Stimulated activated CD8-positive, alpha-beta memory T cell treated with anti-CD3 and anti-CD28 coated beads, Interleukin-15, amount 100 ng/mL, for 4 hours (primary cell): ENCODE measurements at places on chromosomes 4 and X.

- DNase-seq: no peak
These were observed 52.7 kb upstream of the ZCCHC13 start for GRCh38 chrX:74251006-74251930.

DNA sequence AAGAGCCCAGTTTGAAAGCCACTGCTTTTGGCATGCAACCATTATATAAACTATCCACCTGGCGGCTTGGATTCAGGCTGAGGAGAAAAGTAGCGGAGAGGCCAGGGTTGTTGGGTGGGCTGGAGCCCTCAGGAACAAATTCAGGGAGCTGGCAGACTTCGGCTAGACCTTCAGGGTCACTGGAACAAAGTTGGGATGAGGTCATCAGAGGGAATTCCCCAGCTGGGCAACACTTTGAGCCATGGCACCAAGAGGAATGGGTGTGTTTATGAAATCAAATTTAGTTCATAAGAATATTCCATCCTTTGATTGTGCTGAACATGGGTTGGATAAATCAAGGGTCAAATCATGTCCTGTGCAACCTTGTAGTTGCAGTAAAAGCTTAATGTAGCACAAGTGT is 22.0 kb downstream of the MTMR1 start:
- DNase-seq: no peak

GRCh38 chrX:103607364-103608305 is at the start of gene TCEAL3:
Gene TCEAL3, plus strand, starts transcription at chrX:103607963. Its CDS starts 1,102 bp downstream, at chrX:103609065.
- DNase-seq: no peak

GRCh38 chr4:35506161-35506560 is 738.2 kb downstream of the ARAP2 start:
- no peak for DNase-seq

GRCh38 chr4:26873391-26874026 is 12.9 kb downstream of the STIM2 start:
- DNase-seq: peak; percentile 26

DNA sequence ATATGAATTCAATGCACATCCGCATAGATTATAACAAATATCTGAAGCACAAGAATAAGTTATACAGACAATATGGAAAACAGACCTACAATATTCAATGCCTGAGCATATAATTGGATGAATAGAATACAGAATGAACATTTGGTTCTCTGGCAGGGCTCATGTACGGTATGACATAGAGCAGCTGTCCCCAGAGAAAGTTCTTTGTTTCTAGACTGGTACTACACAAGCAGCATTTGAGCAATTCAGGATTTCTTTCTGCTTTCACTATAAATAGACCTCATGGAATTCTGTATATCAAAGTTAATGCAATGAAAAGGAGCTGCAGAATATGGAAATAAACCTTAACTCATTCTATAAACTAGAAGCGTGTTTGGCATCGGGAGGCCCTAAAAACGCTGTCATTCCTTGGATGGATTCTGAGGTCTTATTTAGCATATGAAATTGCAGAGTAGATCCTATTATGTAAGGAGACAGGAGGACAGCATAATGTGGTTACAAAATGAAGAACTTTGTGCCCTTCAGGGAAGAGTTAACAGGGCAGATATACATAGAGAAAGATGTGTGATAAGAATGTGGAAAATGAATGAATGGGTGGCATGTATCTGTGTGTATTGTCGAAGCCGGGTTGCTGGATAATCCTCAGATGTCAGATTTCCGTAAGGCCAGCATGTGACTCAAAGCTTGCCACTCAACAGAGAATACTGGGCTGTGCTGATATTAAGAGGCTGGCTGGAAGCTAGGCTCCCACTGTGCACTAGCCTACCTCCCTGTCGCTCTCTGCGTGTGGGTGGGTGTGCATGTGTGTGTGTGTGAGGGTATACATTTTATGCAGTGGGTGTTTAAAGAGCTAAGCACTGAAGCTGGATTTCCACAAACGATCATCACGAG is 103.3 kb upstream of the SLC4A4 start:
- DNase-seq: no peak

GRCh38 chr4:3423952-3424351 is 17.8 kb upstream of the HGFAC start:
- DNase-seq: no peak

GRCh38 chrX:133813971-133814370 is 171.4 kb downstream of the GPC3 start:
- no peak for DNase-seq

GRCh38 chr4:84407554-84408407 is 91.3 kb downstream of the NKX6-1 start:
- DNase-seq: no peak

DNA sequence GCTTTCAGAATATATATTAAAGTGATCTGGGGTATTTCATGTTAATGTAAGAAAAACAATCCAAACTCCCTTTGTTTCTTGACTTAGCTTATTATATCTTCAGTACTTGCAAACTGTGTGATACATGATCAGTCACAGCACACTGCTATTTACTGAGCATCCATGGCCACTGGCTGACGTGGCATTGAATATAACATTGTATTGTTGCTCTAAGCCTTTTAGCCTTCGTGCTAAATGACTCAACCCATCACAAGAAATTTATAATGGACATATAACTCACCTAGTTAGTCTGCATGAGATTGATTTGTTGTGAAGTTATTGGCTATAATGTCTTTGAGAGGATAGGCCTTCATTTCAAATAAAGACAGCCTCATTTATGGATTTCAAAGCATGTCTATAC is 642.6 kb downstream of the IL1RAPL1 start:
- no peak for DNase-seq

DNA sequence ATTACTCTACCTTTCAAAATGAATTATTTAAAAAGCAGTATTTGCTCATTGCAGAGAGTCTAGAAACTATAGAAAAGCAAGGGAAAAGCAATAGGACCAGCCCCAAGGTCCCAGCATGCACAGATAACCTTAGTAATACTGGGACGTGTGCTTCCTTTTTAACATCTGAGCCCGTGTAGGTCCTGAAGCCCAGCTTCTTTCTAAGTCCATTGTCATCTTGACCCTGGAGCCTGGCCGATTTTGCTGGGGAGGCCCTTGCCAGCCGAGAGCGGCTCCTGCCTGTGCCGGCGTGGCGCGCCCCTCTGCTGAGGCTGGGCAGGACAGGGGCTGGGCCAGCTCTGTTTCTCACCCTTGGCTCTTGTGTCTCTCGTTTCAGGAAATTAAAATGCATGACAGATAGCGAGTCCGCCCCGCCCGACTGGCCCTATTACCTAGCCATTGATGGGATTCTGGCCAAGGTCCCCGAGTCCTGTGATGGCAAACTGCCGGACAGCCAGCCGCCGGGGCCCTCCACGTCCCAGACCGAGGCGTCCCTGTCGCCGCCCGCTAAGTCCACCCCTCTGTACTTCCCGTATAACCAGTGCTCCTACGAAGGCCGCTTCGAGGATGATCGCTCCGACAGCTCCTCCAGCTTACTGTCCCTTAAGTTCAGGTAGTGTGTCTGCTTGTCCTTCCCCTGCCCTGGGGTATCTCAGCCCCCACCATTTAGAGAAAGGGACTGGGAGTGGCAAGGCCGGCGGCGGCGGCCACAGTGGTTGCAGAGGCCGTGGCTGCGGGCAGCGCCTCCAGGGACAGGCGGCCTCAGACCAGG is 4.1 kb downstream of the MSANTD1 start:
- DNase-seq: no peak

DNA sequence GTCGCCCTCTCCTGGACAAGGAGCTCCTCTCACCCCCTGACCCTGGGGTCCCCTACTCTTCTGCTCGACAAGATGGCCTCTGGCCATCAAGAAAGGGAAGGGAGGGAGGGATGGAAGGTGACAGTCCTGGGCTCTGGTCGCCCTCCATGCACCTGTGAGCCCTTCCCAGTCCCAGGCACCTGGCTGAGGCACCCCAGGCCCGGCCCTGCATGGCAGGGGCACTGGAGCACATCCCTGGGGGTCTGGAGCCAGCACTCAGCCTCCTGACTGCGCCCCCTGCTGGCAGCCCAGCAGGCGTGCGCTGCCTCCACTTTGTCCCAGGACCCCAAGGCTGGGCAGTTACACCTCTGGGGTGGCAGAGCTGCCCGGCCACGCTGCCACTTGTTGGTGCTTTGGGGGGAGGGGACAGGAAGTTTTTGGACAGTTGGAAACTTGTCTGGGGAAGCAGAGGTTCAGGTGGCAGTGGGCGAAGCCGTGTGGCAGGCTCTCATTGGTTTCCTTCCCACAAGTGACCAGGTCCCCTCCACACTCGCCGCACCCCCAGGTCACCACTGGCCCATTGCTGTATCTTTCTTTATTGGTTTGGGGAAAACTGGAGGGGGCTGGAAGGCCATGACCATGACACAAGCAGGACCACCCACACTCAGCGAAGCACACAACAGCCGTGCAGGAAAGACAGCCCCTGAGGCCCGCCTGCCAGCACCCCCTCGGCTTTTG is 4.3 kb downstream of the PNCK start:
- DNase-seq: no peak

- no peak for DNase-seq
These were observed 13.8 kb upstream of the PLXNB3 start for GRCh38 chrX:153750127-153750774.

DNA sequence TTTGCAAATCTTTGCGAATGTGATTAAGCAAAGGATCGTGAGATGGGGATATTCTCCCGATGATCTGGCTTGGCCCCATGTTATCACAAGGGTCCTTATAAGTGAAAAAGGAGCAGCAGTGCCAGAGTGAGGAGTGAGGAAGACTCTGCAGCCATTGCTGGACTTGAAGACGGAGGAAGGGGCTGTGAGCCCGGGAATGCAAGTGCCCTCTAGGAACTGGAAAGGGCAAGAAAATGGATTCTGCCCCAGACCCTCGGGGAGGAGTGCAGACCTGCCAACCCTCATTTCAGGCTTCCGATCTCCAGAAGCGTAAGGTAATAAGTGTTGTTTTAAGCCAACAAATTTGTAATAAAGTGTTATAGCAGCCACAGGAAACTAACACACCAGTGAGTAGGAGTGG is 76.3 kb downstream of the EVC start:
- no peak for DNase-seq

DNA sequence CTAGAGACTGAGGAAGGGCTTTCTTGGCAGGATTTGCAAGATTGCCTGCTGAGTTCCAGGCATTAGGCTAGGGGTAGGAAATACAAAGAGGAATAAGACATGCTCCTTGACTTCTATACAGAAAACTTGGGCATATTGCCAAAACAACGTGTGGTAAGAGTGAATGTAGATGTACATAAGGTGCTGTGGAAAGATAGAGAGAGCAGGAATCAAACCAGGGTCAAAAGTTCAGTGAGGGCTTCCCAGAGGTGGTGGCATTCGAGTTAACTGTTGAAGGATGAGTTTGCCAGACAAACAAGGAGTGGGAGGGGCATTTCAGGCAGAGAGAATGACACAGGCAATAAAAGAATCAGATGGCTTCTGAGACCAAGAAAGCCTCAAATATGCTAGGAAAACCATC is 187.9 kb downstream of the KDR start:
- no peak for DNase-seq

DNA sequence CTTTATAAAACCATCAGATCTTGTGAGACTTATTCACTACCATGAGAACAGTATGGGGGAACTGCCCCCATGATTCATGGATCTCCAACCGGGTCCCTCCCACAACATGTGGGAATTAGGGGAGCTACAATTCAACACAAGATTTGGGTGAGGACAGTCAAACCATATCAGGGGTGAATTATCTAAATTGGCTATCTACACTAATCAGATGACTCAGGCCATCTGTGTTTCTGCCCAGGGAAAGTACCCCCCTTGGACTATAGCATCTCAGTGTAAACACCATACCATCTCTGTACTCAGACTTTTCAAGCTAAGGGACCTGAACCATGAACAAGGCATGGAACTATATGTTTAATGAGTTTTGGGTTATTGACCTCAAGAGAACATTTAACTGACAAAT is 76.8 kb downstream of the LNX1 start:
- DNase-seq: no peak

- no peak for DNase-seq
These were observed 100.0 kb downstream of the ATP11C start for GRCh38 chrX:139832718-139833309.

GRCh38 chrX:69262036-69262936 is 97.0 kb upstream of the PJA1 start:
- no peak for DNase-seq

GRCh38 chrX:17584248-17584681 is 153.0 kb upstream of the SCML1 start:
- DNase-seq: no peak

DNA sequence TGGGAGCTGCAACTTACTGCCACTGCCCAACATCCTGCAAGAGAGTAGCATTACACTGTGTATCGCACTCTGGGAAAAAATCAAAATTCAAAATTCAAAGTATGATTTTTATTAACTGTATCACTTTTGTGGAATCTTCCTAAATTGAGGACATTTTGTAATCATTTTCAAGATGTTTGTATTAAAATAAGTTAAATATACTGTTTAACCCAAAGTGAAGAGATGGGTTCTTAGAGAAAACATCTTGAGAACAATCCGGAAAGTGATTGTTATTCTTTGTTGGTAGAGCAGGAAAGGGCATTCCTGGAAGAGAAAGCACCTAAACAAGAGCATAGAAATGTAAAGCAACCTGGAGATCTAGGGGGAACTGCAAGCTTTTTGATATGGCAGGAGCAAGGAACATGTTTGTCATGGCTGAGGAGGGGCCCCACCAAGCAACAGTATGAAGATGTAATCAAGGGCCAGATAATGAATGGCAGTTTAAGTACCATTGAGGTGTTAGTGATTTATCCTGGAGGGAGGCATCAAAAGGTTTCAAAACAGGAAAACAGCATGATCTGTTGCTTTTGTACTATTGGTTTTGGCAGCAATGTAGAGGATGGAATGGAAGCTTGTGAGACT is 14.1 kb upstream of the SEC24D start:
- no peak for DNase-seq

DNA sequence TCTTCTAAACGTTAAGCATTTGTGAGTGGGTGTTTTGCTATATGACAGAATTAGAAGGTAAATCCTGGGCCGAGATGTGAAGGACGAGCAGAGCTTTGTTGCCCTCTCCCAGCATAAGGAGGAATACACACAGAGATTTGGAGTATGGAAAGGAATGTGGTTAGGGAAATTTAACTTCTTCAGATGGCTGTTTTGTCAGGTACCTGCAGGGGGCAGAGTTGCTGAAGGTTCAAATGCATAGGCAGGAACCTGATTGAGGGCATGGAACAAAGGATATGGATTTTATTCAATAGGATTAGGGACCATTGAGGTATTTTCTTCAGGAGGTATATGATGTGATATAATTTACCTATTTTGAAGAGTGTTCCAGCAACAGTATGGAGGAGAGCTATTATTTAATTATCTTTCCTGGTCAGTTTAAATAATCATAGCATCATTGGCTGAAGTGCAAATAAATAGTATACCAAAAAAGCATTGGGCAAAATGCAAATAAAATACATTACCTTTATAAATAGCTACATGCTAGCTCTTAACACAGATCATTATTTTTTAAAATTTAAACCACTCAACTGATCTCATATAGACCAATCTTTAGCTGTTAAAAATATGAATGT is 143.6 kb downstream of the SLIT2 start:
- DNase-seq: no peak

GRCh38 chrX:3445806-3446490 is 99.5 kb upstream of the MXRA5 start:
- no peak for DNase-seq

DNA sequence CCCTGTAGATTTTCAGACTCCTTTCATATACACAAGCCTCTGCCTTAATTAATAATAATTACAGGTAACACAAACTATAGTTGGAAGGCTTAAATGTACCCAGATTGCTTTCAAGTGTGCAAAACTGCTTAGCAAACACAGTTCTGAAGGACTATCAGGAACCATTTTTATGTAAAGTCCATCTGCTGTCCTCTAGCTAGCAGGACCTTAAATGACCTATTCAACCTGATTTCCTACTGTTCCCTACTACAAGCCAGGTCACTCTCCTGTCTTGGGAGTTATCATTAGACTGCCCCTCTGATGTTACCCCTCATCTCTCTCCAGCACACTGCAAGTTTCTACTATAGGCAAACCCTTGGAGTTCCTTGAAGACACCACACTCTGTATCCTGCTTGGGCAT is 157.3 kb downstream of the GBA3 start:
- DNase-seq: no peak
